ENCODE measurements at places on chromosomes 1 and 21. TPM values are rescaled to one million over a fixed set of nuclear protein-coding genes. Genes with fewer than 3 reads are reported as not detected.

DNA sequence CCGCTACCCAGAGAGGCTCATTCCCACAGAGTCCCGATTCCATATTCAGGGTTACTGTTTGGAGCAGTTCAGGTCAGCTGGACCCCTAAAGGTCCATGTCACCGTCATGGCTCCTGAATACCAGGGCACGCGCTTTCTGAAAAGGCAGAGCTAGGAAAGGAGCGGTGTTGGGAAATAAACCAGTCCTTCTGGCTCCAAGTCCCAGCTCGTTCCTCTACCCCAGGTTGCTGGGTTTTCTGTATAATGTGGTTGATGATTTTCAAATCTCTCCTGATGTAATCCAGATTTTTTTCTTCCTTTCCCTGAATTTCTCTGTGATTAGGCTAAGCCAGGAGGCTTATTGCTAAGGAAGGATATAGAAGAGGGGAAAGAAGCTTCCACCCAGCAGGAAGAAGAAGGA is 14.0 kb upstream of the PKP1 start:
- DNase-seq, result no peak

TAS1R1 gene
- not detected for total RNA-seq

DNA sequence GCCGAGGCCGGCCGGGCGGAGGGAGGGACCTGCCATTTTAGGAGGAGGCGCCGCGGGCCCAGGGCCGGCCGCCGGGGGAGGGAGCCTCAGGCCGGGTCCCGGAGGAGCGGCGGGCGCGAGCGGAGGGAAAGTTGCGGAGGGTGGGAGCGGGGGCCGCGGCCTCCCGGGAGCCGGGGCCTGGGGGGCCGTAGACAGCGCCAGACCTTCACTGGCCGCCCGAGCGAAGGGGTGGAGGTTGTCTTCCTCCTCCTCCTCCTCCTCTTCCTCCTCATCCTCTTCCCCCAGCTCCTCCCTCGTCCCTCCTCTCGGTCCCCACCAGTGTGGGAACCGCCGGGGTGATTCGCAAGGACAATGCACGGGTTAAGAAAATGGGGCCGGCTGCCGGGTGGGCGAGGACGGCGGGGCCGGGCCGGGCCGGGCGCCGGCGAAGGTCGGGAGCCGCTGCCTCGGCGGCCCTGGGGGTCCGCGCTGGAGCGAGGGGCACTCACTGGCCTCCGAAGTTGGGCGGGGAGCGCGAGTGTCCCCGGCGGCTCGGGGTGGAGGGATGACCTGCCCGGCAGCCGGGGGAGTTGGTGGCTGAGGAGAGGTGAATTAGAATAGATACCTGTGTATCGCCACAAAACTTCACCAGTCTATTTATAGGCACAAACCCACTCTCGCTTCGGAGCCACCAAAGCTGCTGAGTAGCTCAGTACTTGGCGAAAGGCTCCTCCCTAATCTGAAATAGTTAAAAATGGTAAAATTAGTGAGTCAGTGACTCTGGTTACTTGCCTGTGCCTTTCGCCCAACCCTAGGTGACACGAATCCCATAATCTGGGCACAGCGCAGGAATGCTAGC is 1.3 kb downstream of the DYRK1A start:
- peak; percentile 68 for DNase-seq

LYPD8 gene
- not detected for total RNA-seq

DNA sequence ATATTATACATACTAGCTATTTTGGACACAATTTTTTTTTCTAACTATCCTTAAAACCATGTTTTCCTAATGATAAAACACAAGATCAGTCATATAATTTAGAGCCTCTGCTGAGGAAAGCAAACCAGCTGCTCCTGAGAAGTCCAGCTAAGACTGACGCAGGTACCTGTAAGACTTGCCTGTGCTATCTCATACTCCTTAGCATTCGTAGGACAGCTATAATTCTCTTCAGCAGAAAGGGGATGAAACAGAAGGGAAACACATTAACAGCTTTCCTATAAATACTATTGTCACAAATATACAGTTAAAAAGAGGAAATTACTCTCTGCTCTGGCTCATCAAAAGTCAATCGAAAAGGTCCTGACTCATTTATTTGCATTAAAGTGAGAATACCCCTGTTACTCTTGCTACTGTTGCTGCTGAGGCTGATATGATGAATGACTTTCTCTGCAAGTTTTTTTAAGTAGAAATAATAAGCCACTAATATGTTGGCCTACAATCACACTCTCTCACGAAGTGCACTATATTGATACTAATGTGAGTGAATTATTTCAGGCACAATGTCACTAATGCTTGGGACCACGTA is 757.1 kb downstream of the KCNT2 start:
- DNase-seq, result no peak

DNA sequence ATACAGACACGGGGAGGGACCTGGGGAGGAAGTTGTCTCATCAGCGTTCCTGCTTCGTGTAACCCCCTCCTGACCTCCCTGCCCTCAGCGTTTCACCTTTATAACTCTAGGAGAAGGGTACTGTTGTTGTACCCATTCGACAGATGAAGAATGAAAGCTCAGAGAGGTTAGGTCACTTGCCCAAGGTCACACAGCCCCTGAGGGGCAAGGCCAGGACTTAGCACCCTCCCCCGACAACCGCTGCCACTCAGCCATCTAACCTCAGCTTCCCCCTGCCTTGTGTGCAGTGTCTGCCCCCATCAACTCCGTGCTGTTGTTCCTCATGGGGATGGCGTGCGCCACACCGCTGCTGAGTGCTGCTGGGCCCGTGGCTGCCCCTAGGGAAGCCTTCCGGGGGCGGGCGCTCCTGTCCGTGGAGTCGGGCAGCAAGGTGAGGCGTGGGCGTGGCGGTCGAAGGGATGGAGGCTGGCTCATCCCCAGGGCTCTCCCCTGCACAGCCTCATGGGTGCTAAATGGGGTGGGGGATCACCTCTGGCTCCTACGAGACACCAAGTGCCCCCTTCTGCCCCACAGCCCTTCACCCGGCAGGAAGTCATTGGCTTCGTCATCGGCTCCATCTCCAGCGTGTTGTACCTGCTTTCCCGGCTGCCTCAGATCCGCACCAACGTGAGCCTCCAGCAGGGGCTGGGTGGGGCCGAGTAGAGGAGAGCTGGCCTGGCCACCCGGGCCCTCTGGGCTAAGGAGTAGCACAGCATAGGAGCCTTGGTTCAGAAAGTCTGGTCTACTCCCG is 14.0 kb downstream of the SLC66A1 start:
- DNase-seq, result no peak

- DNase-seq, result no peak
Observed at GRCh38 chr1:156740237-156740740, 599 bp downstream of the MRPL24 start.

MYOC gene
- not detected for total RNA-seq

RAB42 gene
- total RNA-seq, result 0.50 TPM

- peak; percentile 94 for DNase-seq
Observed at GRCh38 chr1:182616130-182617013, 12.2 kb upstream of the RGS16 start.

RSBN1 gene
- 32.7 TPM for total RNA-seq

DNA sequence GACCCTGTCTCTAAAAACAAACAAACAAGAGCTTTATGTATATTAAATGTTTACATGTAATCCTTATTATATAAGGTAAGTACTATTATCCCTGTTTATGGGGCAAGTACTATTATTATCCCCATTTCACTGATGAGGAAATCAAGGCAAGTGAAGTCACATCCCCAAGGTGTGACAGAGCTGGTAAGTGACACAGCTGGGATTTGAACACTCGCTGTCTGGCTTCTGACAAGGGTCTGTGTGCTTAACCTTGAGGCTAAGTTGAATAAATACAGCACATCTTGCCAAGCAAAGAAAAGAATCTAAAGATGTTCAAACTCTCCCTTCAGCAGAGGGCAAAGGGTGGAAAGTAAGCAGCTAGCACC is 167.9 kb upstream of the IRF2BP2 start:
- DNase-seq, result no peak

TMEM200B gene
- total RNA-seq, result not detected
